ENCODE measurements at places on chromosomes 7 and 10. TPM values are rescaled to one million over a fixed set of nuclear protein-coding genes. Genes with fewer than 3 reads are reported as not detected.

AGAP4 gene
- 33.2 TPM for total RNA-seq

SMC3 gene
- 78.8 TPM for total RNA-seq

CYP26C1 gene
- not detected for total RNA-seq

IKZF1 gene
- total RNA-seq = 360 TPM

DNA sequence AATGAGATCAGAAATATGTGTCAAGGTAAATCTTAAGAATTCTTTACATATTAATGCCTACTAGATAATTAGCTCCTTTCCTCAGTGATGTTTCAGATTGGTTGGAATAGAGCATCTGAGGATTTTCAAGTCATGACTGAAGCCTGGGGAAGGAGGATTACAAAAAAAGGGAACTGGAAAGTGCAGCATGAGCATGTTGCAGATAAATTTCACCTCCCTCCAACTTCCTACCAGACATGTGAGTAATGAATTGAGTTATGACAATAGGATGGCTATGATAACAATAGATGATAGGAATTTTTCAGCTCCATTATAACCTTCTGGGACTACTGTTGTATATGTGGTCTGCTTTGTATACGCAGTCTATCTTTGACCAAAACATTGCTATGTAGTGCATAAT lies 104.2 kb upstream of the RAB18 start:
- DNase-seq = no peak

NUTM2B gene
- total RNA-seq = 1.1 TPM

GBX1 gene
- total RNA-seq = not detected

DNA sequence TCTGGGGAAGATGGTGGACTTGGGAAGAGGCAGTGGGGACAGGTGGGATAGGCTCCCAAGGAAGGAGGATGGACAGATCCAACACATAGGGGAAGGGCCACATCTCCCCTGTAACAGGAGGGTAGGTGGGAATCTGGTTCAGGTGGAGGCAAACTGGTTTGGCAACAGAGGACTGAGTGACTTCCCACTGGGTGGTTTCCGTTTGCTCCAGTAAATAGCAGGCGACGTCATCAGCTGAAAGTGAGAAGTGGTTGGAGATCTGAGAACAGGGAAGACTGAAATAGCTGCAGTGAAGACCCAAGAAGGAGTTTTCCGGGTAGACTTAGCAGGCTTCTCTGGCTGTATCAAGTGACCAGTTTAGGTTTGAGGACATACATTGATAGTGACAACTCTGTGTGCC lies 504.4 kb downstream of the GALNT17 start:
- no peak for DNase-seq

DNA sequence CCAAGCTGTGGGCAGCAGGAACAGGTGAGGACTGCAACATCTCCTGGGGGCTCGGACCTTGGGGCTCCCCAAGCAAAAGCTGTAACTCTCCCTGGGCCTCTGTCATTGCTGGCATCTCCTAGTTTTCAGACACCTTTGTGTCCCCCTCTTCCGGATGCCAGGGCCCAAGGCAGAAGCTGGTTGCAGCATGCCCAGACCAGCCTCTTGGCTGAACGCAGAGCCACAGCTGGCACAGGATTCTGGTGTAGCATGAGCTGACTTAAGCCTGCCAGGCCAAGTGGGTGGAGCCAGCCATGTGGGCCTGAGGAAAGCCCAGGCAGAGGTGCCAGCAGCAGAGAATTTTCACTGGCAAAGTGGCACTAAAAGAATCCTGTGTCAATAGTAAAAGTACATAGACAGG lies 43.5 kb downstream of the ZWINT start:
- no peak for DNase-seq

TBXAS1 gene
- 1.7 TPM for total RNA-seq

GRCh38 chr10:26969145-26969926 lies 108.6 kb upstream of the ABI1 start:
- DNase-seq = no peak

DNA sequence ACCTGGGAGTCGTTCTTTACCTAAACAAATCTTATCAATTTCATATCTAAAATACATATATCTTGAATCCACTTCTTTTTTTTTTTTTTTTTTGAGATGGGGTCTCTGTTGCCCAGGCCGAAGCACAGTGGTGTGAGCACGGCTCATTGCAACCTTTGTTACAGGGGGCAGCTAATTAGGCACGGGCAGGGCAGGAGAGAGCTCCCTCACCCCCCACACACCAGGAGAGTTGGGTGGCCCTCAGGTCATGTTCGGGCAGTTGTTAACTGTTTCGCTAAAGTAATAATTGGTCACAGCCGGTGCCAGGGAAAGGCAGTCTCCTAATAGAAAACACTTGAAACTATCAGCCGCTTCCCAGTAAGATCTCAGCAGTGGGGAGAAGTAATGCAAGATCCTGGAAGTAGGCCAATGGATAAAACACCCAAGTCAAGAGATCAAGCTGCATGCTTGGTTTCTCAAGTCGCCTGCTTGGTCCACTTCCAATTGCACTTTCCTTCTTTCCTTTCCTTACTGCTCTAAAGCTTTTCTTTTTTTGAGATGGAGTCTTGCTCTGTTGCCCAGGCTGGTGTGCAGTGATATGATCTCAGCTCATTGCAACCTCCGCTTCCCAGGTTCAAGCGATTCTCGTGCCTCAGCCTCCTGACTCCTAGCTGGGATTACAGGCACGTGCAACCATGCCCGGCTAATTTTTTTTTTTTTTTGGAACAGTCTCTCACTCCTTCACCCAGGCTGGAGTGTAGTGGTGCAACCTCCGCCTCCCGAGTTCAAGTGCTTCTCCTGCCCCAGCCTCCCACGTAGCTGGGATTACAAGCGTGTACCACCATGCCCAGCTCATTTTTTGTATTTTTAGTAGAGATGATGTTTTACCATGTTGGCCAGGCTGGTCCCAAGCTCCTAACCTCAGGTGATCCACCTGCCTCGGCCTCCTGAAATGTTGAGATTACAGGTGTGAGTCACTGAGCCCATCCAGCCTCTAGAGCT lies 21.3 kb upstream of the EFCAB10 start:
- DNase-seq = no peak

DNA sequence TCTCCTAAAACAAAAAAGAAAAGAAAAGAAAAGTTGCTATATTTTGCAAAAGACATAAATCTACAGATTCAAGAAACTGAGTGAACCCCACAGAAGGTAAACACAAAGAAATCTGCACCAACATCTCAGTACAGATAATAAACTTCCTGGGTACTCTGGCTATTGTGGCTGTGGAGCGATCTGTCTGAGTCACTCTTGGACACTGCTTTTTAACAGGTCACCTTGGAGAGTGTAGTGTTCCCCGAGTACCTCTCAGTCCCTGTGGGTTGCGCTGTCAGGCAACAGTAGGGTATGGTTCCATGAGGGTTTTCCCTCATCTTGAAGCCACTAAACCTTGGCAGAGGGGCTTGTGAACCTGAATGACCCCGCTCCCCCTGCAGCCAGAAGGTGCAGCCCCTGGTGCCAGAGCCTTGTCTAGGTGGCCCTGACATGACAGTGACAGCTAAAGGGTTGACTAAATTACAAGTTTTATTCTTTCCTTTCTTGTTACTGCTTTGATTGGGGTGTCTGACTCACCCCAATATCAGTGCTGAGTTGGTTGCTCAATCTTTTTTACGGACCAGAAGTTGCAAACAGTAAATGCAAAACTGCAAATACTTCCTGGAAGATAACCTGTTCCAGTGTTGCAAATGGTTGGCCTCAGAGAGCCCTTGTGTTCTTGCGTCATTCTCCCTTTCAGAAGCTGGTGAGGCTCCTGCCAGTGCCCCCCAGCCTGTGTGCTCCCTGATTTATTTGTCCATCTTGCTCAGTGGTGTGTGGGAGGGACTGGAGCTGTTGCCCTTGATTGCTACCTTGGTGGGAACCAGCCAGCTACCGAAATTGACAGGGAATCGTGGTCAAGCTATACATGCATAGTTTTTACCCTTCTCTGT lies 30.6 kb downstream of the POR start:
- DNase-seq = no peak

GRCh38 chr7:29076631-29077030 lies 69.7 kb downstream of the CPVL start:
- no peak for DNase-seq

HSPA12A gene
- total RNA-seq = 0.64 TPM

GRCh38 chr10:88386821-88387773 lies 196.0 kb downstream of the RNLS start:
- DNase-seq = no peak

SPDYE2 gene
- total RNA-seq = not detected

DNA sequence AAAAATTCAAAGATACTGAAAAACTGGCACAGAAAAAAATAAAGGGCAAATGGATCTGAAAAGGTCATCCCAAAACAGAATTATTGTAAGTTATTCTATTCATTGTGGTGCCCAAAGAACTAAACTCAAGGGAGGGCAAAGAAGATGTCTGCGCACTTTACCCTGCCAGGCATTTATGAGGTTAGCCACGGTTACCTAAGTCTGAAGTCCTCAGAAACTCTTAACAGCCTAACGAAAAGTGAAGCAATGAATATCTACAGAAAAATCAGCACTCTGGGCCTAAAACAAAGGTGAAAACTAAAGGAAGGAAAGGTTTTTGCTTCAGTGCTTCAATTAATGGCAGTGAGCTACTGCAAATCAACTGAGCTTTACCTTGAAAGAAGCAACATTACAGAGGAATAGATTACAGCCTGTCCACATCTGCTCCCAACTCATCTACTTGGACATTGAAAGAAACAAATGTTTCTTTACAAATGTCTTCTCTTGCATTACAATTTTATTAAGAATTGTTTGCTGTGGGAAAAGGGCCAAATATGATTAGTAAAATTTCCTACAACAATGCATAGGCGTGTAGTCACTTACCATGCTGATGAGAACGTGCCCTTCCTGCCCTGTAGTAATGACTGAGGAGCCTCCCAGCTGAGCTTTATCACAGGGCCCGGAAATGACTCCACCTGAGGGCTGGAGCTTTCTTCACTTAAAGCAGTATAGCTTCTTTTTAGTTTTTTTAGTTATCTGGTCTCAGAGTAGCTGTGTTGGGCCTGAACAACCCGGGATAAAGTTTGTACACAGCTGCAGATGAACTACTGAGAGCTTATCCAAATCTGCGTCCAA lies at the start of gene TUBAL3:
TUBAL3 (minus strand) TSS at position 621 of the 834 bp plus-strand sequence; CDS start at position 585, 36 bp downstream.
- DNase-seq = no peak

MYL10 gene
- not detected for total RNA-seq

PKD2L1 gene
- not detected for total RNA-seq

SLC26A3 gene
- total RNA-seq = not detected

CFAP70 gene
- total RNA-seq = 0.43 TPM

GRCh38 chr7:5218564-5219360 lies 28.7 kb downstream of the WIPI2 start:
- DNase-seq = no peak

- no peak for DNase-seq
These were observed 8.1 kb downstream of the PRPS1L1 start for GRCh38 chr7:18019555-18019954.

- no peak for DNase-seq
These were observed 150.7 kb upstream of the PRR15 start for GRCh38 chr7:29412912-29413311.

SFTPA1 gene
- not detected for total RNA-seq

- peak; percentile 60 for DNase-seq
These were observed 13.9 kb downstream of the OSBPL3 start for GRCh38 chr7:24965831-24966708.

- no peak for DNase-seq
These were observed 70.5 kb downstream of the FAM204A start for GRCh38 chr10:118271671-118272070.

SMO gene
- 0.64 TPM for total RNA-seq

- DNase-seq = no peak
These were observed 81.9 kb downstream of the NUDCD3 start for GRCh38 chr7:44408596-44408995.

HEPACAM2 gene
- not detected for total RNA-seq
